Kasumi-1 (cell line): ENCODE measurements at places on chromosomes 5 and 9.

- DNase-seq = peak; percentile 71
Measured at GRCh38 chr5:56816546-56817081, 1.3 kb downstream of the MAP3K1 start.

- DNase-seq = no peak
Measured at GRCh38 chr9:132384376-132384775, 22.3 kb downstream of the TTF1 start.

- DNase-seq = no peak
Measured at GRCh38 chr5:103389846-103390245, 131.3 kb downstream of the MACIR start.

DNA sequence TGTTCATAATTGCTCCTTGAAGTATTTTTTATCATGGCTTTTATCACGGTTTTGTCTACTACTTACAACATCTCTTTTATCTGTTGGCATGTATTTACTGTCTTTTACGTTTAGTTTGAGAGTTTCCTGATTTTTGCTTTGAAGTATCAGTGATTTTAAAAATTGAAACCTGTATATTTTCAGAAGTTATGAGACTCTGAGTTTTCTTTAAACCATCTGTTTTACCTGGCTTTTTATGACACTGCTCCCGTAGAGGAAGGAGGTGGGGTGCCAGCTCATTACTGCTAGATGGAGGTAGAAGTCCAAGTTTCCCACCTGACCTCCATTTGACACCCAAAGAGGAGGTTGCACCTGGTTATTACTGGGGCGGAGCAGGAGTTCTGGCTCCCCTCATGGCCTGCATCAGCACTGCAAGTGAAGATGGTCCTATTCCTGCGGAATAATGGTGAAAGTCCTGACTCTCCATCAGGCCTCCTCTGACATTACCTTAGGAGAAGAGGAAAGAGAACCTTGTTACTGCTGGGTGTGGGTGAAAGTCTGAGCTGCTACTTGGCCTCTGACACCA, 10.0 kb upstream of the ZNF131 start:
- DNase-seq = no peak

GRCh38 chr5:178429156-178429468, 161.1 kb downstream of the COL23A1 start:
- DNase-seq = no peak

DNA sequence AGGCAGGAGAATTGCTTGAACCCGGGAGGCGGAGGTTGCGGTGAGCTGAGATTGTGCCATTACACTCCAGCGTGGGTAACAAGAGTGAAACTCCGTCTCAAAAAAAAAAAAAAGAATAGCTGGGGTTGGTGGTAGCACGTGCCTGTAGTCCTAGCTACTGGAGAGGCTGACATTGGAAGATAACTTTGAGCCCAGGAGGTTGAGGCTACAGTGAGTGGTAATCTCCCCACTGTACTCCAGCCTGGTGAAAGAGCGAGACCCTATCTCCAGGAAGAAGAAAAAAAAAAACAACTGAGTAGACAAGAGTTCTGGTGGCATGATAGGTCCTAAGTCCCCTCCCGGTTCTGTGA, 26.3 kb downstream of the GOLGA2 start:
- DNase-seq = no peak

GRCh38 chr9:21746550-21746949, 55.9 kb upstream of the MTAP start:
- no peak for DNase-seq
